NCI-H1048 (cell line): ENCODE measurements at places on chromosomes 16 and 17.

GRCh38 chr17:15422392-15422965, 44.9 kb downstream of the CDRT4 start:
- no peak for DNase-seq

DNA sequence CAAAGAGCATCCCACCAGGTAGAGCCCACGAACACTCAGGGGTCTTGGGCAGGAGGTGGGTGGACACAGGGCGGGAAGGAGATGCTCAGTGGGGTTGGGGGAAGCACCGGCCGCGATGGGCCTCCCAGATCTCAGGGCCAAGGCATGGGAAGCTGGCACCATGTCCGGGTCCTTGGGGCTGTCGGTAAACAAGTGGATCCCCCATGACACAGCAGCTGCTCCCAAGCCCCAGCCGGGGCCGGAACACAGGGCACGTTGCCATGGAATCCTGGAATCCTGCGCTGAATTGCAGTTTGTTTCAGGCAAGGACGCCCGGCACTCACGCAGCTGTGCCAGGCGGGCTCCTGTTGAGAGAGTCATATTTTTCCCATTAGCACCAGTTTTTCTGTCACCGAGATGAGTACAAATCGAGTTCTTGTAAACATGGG, 23.0 kb upstream of the CHMP6 start:
- DNase-seq = no peak

GRCh38 chr17:39776252-39776651, 38.5 kb downstream of the GRB7 start:
- no peak for DNase-seq

GRCh38 chr17:55784666-55785065, 33.8 kb downstream of the PCTP start:
- no peak for DNase-seq

- no peak for DNase-seq
Measured at GRCh38 chr17:15649861-15650421, 30.4 kb upstream of the FBXW10B start.
